Head of caudate nucleus (tissue), 42 donors: ENCODE measurements at places on chromosomes 3 and 15.

DNA sequence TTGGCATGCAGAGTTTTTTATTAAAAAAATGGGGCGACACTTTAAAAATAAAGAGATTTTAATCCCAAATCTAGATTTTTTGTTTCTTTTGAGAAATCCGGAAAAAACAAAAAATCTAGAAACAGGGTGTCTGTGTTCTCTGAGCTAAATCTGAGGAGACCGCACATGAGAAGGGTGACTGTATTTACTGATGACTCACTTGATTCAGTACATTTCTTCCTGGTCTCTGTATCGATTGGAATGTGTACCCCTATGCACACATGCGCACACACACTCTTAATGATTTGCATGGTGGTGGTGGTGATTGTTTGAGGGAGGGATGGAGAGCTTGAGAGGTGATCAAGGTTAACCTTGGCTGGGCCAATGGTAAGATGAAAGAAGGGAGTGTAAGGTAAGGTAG lies 443.1 kb upstream of the THRB start:
- DNase-seq = no peak

- DNase-seq = no peak
Measured at GRCh38 chr3:10157031-10157430, 7.7 kb upstream of the IRAK2 start.

GRCh38 chr3:65265942-65266590 lies 578.3 kb upstream of the ADAMTS9 start:
- DNase-seq = no peak

- no peak for DNase-seq
Measured at GRCh38 chr3:87053553-87053952, 62.6 kb upstream of the VGLL3 start.

DNA sequence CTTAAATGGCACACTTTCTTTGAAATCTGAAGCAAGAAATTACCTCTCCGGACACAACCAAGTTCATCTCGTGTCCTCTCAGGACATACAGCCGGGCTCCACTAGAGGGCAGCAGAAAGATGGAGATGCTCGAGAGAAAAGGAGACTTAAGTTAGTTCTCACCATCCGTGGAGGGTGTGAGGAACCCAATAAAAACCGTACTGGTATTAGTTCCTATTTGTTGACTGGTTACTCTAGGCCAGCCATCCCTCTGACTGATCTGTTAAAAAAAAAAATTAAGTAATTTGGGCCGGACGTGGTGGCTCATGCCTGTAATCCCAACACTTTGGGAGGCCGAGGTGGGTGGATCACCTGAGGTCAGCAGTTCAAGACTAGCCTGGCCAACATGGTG lies 7.9 kb upstream of the CYP11A1 start:
- DNase-seq = peak; percentile 94

DNA sequence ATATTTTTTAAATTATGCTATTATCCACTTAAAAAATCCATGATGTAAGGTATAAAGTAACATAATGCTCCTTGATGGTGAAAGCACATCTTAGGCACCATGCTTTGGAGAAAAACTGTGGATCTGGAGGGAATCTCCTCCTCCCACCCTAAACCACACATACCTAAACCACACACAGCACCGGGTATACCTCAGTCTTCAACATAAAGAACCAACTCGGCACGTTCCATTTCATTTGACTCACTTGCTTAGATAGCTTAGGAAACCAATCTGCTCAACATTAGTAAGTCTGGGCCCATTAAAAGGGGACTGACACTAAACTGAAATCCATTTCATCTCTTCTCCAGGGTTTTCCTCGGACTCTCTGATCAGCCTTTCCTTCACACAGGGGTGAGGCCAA lies 945.7 kb upstream of the CFAP20DC start:
- no peak for DNase-seq

DNA sequence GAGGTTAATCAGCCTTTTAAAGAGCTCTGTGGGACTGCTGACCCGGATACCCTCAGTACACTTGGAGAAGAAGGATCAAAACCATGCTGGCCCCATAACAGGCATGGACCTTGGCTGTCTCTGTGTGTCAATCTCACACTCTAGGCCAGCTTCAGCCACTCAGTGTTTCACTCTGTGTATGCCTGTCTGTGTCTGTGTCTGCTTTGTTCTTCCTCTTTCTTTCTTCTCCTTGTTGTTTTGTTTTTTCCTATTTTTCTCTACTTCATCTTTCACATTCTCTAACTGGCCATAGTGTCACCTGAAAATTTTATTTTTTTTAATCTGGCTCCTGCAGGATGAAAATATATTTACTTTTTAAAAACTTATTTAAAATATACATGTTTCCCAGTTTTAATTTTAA lies 51.1 kb downstream of the SERP1 start:
- DNase-seq = peak; percentile 16

GRCh38 chr3:126448893-126449180 lies 26.9 kb downstream of the ZXDC start:
- no peak for DNase-seq

- DNase-seq = no peak
Measured at GRCh38 chr15:45179221-45179985, 8.4 kb downstream of the SHF start.

DNA sequence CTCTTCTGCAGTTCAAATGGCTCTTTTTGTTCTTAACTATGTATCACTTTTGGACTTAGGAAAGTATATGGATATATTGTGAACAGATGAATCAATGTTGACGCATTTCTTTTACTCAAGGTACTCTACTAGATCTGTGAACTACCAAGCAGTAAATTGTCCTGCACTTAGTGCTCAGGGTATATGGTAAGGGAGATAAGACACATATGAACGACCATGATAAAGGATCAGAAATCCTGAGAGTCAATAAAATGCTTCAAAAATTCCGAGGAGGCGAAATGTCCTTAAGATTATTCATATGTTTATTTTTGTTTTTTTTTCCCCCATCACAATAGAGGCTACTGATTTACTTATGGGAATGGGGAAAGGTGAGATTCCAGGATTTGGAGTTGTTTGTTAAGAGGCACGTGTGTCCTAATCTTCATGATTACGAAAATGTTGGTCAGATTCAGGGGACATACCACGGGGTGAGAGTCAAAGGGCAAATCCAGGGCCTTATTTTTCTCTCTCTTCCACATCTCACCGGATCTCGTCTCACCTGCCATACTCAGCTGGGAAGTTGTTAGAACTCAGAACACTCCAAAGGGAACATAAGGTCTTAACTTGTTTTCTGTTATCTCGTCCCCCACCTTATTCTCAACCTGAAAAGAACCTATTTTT lies 475.1 kb upstream of the TBL1XR1 start:
- DNase-seq = no peak

GRCh38 chr3:79766496-79767193 lies 1.2 kb downstream of the ROBO1 start:
- DNase-seq = peak; percentile 50

DNA sequence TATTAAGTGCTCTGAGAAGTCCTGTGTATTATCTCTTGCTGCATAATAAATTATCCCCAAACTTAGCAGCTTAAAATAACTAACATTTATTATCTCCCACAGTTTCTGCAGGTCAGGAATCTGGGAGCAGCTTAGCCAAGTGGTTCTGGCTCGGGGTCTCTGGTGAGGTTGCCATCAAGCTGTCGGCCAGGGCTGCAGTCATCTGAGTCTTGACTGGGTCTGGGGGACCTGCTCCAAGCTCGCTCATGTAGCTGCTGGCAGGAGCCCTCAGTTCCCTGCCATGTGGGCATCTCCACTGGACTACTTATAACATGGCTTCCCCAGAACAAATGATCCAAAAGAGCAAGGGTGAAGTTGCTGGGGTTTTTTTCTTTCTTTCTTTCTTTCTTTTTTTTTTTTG lies 80.7 kb downstream of the SMAD6 start:
- no peak for DNase-seq

DNA sequence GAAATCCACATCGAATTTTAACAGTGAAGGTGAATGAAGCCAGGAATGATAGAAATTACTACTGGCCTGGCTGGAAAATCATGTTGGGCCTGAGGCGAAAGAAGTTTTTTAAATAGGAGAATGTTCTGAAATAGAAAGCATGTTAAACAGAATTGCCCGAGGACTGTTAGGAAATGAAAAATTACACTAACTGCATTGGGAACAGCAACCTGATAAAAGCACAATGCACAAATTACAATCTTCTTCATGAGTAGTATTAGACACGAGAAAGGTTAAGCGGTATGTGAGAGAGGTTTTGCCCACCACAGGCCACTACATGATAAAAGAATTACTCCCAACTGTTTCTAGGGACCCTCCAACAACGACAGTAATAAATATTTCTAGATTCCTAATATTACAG lies 18.9 kb downstream of the GBE1 start:
- no peak for DNase-seq

GRCh38 chr3:129616713-129617112 lies 10.2 kb upstream of the PLXND1 start:
- no peak for DNase-seq

- DNase-seq = no peak
Measured at GRCh38 chr3:24220859-24221657, 273.6 kb downstream of the THRB start.

DNA sequence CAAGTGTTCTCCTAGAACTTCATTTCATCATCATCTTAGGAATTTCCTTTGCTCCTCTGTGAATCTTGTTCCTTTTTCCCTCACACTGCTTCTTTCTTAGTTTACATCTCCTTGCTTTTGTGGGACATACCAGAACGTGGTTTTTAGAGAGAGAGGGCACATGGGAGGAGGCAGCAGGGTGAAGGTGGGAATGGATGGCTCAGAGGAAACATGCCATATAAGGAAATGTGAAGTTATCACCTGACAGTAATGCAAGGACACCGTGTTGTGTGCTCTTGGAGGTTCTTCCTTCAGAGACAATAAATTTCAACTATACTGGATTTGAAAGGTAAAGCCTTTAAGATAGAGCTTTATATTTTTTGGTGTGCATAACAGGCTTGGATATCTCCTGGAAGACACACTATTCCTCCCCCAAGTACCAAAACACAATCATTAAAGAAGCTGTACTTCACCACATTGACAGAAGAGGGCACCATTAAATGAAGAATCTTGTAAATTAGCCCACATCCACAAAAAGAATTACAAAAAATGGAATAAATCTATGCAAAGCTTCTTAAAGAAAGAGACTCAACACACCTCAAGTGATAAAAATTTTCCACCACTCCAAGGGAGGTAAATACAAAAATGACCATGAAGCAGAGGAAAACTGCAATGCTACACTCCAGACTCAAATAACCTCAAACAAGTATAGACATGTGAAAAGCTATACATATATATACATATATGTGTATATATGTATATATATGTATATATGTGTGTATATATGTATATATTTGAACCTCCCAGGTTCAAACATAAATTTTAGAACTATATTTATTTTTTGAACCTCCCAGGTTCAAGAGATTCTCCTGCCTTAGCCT lies 26.1 kb downstream of the RPL39L start:
- no peak for DNase-seq

DNA sequence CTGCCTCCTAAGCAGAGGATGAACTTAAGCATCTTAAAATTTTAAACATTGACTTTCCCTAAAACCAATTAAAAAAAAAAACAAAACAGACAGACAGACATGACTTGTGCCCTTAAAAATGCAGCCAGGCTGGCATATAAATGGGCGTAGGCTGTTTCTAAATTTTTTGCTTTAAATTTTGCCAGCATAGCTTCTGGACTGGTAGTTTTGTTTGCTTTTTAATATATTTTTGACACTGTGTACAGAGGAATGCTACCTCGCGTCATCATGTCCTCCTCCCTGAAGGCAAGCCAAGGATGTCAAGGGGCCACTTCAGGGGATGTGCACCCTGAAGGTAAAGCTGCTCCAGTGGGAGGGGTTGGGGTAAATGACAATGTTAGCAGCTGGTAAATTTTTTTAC lies 134.8 kb downstream of the PGPEP1L start:
- no peak for DNase-seq

GRCh38 chr3:22353126-22353525 lies 602.1 kb upstream of the ZNF385D start:
- no peak for DNase-seq

GRCh38 chr3:156633335-156633734 lies 41.1 kb upstream of the TIPARP start:
- DNase-seq = no peak

- peak; percentile 72 for DNase-seq
Measured at GRCh38 chr15:73571346-73571745, 61.8 kb downstream of the NPTN start.

- peak; percentile 94 for DNase-seq
Measured at GRCh38 chr3:129183569-129184395, at the start of gene CNBP. Gene CNBP (minus strand): TSS chr3:129183896. CDS start chr3:129171757, 12,139 bp downstream.

- DNase-seq = no peak
Measured at GRCh38 chr3:152793969-152794368, 41.0 kb upstream of the P2RY1 start.

GRCh38 chr15:90232941-90233386 lies 777 bp downstream of the CIB1 start:
- DNase-seq = no peak

DNA sequence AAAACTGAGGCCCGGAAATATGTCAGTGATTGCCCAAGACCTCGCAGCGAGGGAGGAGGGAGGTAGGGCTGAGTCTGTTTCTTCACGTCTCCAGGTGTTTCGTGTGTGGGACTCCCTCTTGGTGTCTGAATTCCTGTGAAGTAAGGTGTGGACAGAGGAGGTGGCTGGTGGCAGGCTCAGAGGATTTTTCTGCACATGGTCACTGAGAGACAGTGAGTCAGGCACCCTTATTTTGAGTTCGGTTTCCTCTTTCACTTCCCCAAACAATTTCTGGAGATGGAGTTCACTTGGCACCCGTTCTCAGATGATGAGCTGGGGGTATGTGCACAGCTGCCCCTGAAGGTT lies 46.3 kb upstream of the VPS8 start:
- no peak for DNase-seq

- no peak for DNase-seq
Measured at GRCh38 chr15:91553196-91553854, 300.2 kb upstream of the SLCO3A1 start.

DNA sequence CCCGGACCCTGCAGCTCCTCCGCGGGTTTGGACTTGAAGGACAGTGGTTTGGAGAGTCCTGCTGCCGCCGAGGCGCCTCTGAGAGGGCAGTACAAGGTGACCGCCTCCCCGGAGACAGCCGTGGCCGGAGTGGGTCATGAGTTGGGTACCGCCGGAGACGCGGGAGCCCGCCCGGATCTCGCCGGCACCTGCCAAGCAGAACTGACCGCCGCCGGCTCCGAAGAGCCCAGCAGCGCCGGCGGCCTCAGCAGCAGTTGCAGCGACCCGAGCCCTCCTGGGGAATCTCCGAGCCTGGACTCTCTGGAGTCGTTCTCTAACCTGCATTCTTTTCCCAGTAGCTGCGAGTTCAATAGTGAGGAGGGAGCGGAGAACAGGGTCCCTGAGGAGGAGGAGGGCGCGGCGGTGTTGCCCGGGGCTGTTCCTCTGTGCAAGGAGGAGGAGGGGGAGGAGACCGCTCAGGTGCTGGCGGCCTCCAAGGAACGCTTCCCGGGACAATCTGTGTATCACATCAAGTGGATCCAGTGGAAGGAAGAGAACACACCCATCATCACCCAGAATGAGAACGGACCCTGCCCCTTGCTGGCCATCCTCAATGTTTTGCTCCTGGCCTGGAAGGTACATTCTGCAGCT lies 634 bp downstream of the MINDY2 start:
- peak; percentile 68 for DNase-seq
